ENCODE measurements at places on chromosomes 1 and 21.

DNA sequence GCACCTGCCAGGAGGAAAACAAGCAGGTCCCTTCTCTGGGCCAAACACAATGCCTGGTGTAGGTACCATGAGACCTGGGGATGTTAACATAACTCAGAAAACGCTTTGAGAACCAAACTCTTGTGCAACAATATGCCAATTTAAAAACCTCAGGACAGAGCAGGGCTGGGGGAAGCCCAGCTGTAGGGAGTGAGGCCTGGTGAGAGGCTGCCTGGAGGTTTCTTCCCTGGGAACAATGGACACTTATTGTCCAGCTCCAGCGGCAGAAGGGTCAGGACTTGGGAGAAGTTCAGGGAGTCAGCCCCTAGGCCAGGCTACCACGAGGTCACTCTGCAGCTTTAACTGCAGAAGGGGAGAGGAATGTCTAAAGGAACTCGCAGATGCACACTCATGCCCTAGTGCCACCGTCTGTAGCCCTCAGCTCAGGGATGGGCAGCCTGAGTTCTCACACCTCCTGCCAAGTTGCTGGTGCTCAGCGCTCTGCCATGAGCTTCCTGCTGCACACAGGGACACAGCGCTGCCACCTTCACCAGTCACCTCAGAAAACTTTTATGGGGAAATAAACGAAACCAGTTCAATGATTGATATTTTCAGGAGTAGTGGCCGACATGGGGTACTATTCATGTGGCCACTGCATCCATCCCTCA, 8.5 kb downstream of the GPR157 start:
- DNase-seq = no peak

DNA sequence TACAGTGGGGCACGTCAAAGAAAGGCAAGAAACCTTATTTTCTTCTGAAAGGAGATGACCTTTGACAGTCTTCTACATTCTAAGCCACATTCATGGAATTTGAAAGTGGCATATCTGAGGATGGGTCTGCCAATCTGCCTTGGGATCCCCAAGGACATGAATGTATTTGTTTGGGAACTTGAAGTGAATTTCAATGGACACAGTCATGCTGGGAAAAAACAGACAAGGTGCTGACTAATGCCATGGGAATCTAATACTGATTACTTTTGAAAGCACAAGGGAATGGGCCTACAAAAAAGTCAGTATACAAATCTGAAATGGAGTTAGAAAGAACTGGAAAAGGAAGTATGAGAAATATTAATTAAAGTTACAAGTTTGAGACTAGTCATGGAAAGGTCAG, 128.8 kb downstream of the KCNJ6 start:
- DNase-seq = peak; percentile 75

GRCh38 chr1:162772571-162773154, 17.8 kb upstream of the HSD17B7 start:
- peak; percentile 56 for DNase-seq

DNA sequence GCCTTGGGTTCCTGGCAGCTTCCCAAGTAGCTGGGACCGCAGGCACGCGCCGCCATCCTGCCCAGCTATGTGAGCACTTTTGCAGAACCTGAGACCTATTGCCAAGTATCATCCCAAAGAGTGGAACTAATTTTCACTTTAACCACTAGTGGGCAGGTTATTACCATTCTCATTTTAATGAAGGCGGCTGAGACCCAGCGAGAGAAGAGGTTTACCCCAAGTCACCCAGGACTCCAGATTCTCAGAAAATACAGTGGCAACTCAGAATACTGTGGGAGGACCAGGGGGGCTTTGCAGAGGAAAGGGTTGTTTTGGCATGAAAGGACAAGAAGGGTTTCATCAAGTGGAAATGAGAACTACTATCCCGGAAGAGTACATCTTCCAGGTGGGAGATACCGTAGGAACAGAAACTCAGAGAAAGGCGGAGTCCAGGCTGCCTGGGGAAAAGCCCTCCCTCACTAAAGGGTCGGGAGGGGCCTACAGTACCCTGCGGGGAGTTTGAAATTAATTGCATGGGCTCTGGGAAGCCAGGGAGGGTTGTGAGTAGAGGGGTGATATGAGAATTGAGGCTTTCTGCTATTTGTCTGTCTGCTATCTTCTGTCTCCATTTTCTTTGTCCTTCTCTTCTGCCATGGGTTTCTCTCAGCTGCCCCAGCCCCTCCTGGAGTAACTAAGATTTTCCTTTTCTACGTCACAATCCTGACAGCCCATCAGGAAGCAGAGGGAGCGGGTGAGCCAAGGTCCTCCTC, 7.2 kb upstream of the SEMA4A start:
- DNase-seq = peak; percentile 88

DNA sequence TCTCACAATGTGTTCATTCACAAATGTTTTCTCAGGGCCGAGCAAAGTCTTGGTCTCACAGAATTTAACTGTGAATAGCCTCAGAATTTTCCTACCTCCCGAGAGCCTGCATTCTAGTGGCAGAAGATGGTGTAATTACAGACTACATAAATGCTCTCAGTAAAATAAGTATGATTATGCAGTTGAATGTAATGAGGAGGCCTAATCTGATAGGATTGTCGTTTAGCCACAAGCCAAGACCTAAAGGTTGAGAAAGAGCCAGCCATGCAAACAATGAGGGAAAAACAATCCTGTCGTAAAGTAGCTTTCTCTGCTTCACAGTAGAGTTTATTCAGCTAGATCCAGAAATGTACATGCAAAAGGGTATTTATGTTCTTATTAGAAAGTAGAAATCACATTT, 607.8 kb upstream of the B3GALT2 start:
- no peak for DNase-seq

GRCh38 chr1:93615582-93616150, 66.0 kb downstream of the BCAR3 start:
- peak; percentile 71 for DNase-seq

GRCh38 chr1:35505911-35506798, 51.0 kb downstream of the KIAA0319L start:
- DNase-seq = peak; percentile 68

DNA sequence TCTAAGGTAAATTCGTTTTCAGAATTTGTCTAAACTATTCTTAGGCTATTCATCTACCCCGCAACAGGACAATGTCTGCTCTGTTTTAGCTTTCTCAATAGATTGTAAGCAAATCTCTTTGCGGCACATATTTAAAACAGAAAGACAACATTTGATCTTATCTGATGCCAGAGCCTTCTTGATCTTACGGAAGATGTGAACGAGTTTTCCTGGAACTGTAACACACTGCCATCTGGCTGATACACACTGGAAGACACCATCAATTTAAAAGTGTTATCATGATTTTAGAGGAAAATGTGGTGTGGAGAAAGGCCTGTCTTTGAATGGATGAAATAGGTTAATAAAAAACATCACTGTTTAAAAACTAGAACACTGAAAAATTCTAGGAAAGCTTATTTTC, 36.1 kb downstream of the COA6 start:
- DNase-seq = no peak

DNA sequence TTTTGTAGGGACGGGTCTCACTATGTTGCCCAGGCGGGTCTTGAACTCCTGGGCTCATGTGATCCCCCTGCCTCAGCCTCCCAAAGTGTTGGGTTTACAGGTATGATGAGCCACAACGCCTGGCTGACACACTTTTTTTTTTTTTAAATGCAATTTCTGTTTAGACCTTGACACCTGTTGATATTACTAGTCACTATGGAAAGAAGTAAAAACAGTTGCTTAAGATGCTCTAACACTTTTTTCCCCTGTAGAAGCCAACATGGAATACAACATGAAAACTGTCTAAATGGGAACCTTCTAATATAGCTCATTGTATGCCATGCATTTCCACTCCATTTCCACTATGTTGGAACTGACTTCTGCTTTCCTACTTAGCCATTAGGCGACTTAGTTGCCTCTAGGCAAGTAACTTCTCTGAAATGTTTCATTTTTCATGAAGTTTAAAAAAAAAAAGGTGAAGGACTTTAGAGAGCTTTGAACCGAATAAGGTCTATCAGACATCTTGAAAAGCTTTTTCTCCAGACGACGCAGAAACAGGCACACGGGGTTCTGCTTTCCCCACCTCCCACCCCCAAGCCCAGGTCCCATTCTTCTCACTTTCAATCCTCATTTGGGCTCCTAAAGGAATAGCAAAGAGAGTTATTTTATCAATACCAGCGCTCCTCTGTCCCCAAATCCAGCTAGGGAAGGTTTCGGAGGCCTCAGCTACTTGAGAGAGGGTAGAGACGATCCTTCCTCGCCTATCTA, 648 bp upstream of the DR1 start:
- DNase-seq = no peak

- DNase-seq = no peak
Measured at GRCh38 chr1:168138134-168138533, 1.4 kb upstream of the GPR161 start.

DNA sequence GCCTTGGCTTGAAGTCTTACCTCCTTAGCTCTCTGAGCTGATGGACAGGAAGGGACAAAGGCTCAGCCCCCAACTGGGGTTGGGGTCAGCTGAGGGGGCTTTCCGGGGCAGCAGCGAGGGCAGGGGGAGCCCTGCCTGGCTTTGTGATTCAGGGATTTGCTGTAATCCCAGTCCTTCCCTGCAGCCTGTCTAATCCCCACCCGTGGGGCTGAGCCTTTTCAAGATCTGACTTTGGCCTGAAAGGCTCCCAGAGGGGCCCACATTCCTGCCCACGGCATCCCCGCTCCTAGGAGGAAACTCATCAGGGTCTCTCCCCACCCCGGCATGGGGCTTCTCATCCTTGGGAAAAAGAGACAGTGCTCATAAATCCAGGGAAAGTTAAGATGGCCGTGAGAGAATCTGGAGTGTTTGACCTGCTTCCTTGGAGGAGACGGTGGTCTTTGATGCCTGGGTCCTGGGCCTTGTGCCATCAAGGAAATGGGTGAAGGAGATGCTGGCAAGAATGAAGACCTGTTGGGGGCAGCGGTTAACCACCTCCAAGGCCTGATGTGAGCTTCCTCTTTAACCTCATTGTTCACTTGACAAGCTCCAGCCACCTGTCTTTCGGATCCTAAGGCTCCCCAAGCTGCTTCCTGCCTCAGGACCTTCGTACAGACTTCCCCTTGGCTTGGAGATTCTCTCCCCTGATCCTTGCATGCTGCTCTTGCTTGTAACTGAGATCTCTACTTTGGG, 83.1 kb upstream of the WNT4 start:
- no peak for DNase-seq

- DNase-seq = no peak
Measured at GRCh38 chr1:79787631-79788030, 781.1 kb upstream of the ADGRL4 start.

DNA sequence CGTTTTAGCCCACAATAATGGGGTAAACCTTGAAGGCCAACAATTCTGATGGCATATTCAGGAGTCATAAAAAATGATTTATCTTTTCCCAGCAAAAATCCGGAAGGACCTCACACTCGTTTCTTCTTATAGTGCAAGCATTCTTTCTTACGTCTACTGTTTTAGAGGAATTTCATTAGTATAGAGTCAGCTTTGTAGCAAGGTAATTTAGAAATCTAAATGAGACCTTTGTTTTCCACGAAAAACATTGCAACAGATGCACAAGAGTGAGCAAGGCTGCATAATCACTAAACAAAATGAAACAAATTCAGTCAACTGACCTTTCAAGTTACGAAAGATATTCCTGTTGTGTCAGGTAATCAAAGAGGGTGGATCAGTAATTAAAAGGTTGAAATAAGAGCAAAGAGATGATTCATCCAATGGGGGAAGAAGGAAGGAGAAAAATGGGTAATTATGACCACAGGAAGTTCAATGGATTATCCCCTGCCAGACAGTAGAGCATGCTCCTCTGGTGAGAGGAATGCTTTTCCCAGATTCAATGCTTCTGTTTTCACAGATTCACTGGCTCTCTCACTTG, 560 bp upstream of the CSDE1 start:
- DNase-seq = peak; percentile 13

DNA sequence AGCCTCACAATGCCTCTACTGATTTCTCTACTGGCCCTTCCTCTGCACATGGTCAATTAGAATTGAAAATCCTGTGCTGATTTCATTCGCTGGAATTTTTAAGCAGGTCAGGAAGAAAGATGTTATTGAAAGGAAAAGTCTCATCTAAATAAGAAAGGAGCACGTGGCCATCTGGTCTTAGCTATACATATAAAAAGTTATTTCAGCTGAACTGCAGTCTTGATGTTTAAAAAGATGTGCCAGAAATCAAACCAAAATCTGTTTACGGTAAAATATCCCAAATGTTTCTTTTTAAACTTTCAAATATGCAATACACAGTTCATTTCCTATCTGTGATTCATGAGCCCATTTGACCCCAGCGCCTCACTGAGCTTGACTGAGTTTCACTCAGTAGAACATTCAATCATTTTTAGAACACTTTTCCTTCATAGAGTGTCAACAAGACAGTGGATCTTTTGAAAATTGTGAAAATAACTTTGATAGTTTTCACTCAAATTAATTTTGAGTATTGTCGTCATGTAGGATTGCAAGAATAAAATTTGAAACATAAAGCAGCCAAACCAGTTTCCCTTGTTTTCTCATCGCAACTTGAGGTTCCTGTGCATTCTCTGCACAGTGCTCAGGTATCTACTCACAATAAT, 293.6 kb downstream of the PTPRC start:
- no peak for DNase-seq

GRCh38 chr1:86616871-86617270, 70.0 kb downstream of the CLCA4 start:
- DNase-seq = no peak

- no peak for DNase-seq
Measured at GRCh38 chr1:41641941-41642527, 157.6 kb upstream of the EDN2 start.

DNA sequence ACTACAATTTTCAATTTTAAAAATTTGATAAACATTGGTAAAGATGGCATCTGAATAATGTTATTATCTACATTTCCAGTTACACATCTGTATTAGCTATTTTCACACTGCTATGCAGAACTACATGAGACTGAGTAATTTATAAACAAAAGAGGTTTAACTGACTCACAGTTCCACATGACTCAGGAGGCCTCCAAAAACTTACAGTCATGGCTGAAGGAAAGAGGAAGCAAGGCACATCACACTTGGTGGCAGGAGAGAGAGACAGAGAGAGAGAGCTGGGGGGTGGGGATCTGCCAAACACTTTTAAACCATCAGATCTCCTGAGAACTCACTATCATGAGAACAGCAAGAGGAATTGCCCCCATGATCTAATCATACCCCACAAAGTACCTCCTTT, 850.0 kb downstream of the LTN1 start:
- peak; percentile 25 for DNase-seq

GRCh38 chr1:229819091-229819490, 193.0 kb downstream of the URB2 start:
- no peak for DNase-seq
